ENCODE measurements at places on chromosomes 13 and 19.

DNA sequence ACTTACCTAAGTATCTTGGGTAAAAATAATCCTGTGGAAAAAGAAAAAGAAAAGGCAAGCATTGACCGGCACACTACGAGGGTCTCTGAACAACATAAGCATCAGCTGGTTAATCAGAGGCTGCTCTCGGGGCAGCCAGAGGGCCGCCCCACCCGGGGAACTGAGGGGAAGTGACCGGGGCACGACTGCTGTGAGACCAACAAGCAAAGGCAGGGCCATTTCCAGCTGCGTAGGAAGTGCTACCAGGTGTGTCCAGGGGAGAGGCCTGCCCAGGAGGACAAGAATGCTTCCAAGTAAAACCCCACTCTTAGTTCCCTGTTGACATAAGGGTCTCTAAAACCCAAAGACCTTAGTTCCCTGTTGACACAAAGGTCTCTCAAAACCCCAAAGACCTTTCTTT, 15.9 kb downstream of the GAS6 start:
- DNase-seq: no peak

DNA sequence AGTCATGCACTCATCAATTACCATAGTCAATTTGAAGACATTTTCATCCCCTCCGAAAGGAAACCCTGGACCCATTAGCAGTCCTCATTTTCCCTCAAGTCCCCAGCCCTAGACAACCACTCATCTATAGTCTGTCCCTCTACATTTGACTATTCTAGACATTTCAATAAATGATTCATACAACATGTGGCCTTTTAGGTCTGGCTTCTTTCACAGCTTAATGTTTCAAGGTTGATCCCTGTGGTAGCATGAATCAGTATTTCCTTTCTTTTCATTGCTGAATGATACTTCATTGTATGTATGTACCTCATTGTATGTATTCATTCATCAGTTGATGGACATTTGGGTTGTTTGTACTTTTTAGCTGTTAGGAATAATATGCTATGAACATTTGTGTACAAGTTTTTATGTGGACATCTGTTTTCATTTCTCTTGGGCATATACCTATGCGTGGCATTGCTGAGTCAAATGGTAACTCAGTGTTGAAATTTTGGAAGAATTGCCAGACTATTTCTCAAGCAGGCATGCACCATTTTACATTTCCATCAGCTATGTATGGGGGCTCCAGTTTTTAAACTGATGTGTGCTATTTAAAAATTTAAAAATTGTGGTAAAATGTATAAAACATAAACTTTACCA, 18.4 kb downstream of the SPATA13 start:
- no peak for DNase-seq

GRCh38 chr19:13005861-13006370, 10.6 kb downstream of the NFIX start:
- no peak for DNase-seq

DNA sequence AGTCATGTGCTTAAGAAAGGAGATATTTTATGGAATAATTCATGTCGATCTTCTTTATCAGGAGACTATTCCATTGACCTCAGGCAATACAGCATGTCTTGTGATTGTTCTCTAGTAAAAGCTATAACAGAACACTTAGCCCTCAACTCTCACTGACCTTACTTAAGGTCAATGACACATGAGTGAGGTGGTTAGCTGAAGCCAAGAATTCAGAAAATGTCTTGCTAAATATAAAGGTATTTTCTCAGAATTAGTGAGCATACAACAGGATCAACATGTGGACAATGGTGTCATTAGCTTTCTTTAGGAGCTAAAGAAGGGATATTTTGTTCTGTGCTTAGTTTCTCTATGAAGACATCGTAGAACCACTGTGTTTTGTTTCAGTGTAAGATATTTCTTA, 1730.4 kb upstream of the SLC10A2 start:
- no peak for DNase-seq

GRCh38 chr13:51684076-51684475, 99.8 kb downstream of the WDFY2 start:
- no peak for DNase-seq

GRCh38 chr19:9741476-9742171, 26.9 kb downstream of the ZNF846 start:
- no peak for DNase-seq

DNA sequence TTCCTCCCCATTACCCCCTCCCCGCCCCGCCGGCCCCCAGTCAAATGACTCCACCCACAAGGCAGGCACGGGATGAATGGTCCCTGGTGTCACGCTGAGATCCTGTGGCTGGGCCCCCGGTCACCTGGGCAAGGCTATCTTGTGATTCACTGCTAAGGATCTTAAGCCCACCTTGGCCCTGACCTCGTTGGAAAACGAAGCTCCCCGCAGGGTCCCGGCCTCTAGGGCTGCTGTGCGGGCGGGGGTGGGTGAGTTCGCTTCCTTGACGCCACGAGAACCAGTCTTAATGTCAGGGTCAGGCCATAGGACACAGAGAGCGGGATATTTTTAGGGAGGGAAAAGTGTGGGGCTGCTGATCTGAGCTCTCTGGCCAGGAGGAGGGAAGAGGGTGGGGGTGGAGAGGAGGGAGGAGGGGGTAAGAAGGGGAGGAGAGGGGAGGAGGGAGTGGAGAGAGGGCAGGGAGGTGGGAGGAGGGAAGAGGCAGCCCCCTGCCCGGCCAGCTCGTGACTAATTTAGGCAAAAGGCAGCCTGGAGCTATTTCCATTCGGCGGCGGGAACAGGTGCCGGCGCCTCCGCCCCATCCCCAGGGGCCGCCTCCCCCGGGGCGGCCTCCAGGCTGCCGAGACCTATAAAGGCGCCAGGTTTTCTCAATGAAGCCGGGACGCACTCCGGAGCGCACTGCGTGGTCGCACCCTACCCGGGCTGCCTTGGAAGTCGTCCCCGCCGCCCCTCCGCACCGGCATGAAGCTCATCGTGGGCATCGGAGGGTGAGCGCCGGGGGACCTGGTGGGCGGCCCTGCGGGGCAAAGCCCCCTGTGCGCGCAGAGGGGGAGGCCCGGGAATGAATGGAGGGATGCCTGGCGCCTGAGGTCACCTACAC, at the start of gene NMRK2:
Gene NMRK2 (plus strand): TSS at position 139 of the 880 bp plus-strand sequence. CDS start 603 bp downstream, at position 742.
- DNase-seq: no peak

DNA sequence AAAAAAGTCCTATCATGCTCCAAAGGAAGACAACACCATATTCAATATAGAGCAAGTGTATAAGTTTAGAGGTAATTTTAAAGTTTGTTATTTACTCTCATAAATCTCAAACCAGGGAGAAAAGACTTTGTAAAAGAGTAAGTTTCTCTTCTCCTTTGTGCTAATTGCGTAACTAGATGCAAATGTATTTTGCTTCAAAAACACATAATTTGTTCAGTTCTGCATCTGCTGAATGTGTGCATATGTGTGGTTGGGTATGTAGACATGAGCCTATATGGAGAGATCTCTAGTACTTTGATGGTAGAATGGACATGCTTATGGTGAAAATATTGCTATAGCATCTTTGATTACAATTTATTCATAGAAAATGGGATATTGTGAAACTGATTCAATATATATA, 17.8 kb upstream of the MIR17HG start:
- DNase-seq: no peak

DNA sequence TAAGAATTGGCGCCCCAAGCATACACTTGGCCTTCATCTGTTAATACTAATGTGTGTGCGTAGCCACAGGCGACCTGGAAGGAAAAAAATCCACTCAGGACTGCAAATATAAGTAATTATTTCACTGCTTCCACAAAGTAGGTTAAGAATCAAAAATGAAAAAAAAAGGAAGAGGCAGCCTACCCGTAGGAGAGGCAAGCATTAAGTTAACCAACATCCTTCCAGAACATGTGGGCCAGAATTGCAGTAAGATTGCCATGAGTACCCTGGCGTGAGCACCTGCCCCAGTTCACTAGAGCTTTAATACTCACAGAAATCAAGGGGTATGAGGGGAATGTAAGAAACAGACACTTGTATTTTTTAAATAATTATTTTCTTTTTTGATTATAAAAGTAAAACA, 22.2 kb downstream of the RCBTB2 start:
- no peak for DNase-seq

DNA sequence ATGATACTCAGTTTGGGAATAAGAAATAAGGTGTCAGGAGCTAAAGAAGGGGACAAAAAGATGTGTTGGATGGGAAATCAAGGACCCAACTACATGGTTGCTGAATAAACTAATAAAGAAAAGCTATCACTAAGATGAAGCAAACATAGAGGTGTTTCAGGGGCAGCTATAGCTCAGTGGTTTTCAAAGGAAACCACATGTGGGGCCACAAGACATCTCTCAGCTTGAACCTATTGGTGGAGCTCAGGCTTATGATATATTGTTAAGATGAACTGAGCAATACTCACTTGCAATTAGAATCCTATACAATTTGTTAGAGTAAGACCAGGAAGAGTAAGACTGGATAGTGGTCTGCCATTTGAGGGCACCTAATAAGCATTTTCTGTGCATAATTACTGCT, 45.1 kb upstream of the SPRY2 start:
- DNase-seq: no peak

- no peak for DNase-seq
Observed at GRCh38 chr13:44273991-44274770, 99.4 kb upstream of the SERP2 start.

- peak; percentile 43 for DNase-seq
Observed at GRCh38 chr13:24288870-24289269, 20.5 kb upstream of the C1QTNF9 start.

DNA sequence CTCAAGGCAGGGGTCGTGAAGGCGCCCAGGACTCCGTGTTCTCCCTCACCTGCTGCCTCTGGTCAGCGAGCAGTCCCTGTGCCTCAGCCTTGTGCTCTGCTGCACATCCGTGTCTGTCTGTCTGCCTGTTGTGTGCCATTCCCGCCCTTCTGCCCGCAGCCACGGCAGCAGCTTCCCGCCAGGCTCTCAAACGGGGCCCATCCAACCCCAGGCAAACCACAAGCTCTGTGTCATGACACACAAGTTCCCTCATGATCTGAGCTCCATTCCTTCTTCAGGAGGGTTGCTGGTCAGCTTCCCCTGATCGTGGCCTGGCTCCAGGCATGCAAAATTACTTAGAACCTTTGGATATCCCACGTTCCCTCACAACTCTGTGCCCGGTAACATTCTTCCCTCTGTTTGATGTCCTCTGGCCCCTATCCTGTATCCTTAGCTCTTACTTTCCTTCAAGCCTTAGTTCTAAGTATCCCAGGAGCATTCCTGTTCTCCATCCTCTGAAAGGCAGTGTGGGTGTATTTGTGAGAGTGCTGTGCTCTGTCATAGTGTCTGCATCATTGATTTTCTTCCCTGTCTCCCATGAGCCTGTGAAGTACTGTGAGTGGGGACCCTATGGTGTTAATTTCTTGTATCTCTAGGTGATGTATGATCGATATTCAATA, 3.2 kb downstream of the GPR183 start:
- no peak for DNase-seq

- DNase-seq: no peak
Observed at GRCh38 chr13:97058391-97058790, 64.1 kb upstream of the OXGR1 start.

GRCh38 chr13:113458253-113459065, 5.2 kb upstream of the ADPRHL1 start:
- no peak for DNase-seq

- peak; percentile 38 for DNase-seq
Observed at GRCh38 chr19:5987077-5987818, 9.3 kb upstream of the RANBP3 start.

DNA sequence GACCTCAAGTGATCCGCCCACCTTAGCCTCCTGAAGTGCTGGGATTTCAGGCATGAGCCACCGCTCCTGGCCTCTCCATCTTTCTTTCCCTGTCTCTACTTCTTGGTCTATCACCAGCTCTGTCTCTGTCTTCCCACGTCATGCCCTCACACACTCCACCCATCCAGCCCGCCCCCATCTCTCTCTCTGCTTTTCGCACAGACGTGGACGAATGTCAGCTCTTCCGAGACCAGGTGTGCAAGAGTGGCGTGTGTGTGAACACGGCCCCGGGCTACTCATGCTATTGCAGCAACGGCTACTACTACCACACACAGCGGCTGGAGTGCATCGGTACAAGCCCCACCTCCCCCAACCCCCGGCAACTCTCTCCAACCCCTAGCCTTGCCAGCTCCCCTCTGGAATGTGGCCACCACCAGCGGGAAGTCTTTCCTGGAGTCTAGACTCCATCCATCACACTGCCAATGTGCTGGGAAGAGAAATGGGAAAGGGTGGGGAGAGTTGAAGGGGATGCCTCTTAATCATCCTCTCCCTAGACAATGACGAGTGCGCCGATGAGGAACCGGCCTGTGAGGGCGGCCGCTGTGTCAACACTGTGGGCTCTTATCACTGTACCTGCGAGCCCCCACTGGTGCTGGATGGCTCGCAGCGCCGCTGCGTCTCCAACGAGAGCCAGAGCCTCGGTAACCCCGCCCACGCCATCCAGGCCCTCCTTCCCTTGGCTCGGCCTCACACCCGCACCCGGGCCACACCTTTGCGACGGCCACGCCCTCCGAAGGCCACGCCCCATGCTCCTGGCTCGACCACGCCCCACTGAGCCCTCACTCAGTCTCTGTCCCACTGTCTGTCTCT, 22.5 kb downstream of the LTBP4 start:
- DNase-seq: no peak

DNA sequence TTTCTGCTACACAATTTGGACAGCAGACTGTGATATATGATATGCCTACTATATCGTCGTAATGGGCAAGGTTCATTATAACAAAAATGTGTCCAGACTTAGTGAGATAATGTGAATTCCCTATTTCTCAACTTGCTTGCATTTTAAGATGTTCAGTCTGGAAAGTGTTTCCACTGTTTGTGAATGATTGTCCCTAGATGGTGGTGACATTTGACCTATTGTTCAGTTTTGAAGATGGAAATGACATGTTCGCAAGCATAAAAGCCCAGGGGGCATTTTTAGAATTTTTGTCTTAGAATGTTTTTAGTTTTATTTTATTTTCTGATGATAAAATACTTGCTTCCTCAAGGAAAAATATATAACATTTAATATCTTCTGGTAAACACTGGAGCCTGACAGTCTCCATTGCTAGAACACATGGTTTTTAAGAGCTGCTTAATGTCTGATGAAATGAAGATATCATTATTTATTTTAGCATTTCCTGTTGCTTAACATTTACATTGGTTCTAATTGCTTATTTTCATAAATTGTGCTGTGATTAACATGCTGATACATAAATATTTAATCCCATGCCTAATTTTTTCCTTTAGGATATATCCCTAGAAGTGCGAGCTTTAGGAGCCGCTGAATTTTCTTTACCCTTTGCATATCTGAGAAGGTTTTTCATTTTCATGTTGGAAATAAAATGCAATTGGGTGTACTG, 27.1 kb downstream of the MBNL2 start:
- DNase-seq: no peak

- DNase-seq: no peak
Observed at GRCh38 chr13:51523082-51523518, 61.2 kb upstream of the WDFY2 start.

- DNase-seq: peak; percentile 99
Observed at GRCh38 chr19:32373585-32374295, 28.3 kb downstream of the ZNF507 start.

DNA sequence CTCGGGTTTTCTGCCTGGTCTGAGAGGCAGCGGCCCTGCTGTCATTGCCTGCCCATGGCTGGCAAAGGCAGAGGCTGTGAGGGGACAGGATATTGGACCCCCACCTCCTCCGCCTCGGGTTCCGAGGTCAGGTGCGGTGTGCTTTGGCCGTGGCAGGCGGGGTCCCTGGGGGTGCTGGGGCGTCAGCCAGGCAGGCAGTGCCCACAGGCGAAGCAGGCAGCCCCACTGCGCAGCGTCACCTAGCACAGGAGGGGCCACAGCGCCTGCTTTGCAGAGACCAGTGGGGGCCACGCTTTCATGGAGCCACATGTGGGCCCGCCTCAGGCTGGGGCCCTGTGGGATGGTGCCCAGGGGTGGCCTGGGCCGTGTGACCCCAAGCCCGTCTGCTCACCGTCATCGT, 96.0 kb downstream of the KDM4B start:
- no peak for DNase-seq
